ENCODE measurements at places on chromosomes 12 and 14. TPM values are rescaled to one million over a fixed set of nuclear protein-coding genes. Genes with fewer than 3 reads are reported as not detected.

DNA sequence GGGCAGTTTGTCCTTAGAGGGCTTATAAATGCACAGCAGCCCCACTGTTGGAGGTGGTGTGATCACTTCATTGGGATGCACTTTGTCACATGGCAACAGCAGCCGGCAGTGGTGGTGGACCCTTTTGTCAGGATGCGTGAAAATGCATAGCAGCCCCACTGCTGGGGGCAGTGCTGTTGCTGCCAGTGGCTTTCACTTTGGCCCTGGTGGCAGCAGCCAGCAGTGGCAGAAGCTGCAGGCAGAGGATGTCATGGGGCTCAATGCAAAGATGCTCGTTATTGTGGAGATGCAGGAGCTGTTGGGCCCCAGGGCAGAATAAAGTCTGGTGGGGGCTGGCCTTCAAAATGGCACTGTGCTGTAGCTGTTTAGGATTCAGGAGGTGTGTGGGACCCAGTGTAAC lies 173.0 kb upstream of the DAAM1 start:
- no peak for DNase-seq

GRCh38 chr12:4991373-4991772 lies 52.3 kb upstream of the KCNA5 start:
- no peak for DNase-seq

- DNase-seq = no peak
Measured at GRCh38 chr12:94615260-94616181, 34.8 kb downstream of the TMCC3 start.

GRCh38 chr14:33588771-33589170 lies 362.1 kb downstream of the EGLN3 start:
- DNase-seq = no peak

Gene PTPRQ
- not detected for total RNA-seq

Gene TMEM63C
- 0.27 TPM for total RNA-seq

Gene MGP
- under 0.01 TPM for total RNA-seq

Gene SIX6
- total RNA-seq = not detected

Gene SLC17A8
- not detected for total RNA-seq

Gene RNASE1
- total RNA-seq = 1.3 TPM
